ENCODE measurements at places on chromosomes 5 and 9.

DNA sequence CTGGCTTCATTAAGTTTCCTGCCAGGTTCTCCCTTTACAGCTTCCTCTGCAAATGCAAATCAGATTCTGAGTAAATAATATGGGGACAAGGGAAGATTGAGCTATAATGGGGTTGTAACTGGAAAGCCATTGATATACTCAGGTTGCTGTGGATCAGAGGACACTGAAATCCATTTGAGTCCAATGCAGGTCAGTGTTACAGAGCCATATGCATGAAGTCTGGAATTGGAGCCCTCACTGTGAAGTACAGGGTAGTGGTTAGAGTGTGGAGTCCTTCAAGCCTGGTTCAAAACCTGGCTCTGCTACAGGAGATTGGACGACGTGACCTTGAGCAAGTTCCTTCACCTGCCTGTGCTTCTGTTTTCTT lies 48.7 kb downstream of the TIMD4 start:
- DNase-seq = no peak

DNA sequence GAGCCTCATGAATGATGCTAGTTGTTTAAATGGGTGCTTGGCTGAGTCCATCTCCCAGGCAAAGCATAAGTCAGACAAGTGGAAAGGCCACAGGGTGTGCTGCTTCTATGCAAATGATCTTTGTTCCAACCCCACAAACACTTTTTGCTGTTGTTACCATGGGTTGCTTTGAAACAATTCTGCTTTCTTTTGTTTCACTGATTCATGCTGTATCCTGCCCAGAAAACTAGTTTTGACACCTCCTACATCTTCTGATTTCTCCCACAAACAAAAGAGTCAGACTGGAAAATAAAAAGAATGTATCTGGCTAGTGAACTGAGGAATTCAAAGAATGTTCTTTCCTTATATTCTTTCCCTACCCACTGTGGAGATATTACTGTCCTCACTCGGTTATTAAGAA lies 298.6 kb downstream of the DIRAS2 start:
- DNase-seq = no peak

GRCh38 chr9:96436063-96436455 lies 13.9 kb upstream of the HABP4 start:
- DNase-seq = no peak

GRCh38 chr5:180918380-180918779 lies 19.4 kb downstream of the BTNL8 start:
- DNase-seq = no peak

GRCh38 chr9:21567926-21568325 lies 85.8 kb upstream of the IFNE start:
- no peak for DNase-seq

DNA sequence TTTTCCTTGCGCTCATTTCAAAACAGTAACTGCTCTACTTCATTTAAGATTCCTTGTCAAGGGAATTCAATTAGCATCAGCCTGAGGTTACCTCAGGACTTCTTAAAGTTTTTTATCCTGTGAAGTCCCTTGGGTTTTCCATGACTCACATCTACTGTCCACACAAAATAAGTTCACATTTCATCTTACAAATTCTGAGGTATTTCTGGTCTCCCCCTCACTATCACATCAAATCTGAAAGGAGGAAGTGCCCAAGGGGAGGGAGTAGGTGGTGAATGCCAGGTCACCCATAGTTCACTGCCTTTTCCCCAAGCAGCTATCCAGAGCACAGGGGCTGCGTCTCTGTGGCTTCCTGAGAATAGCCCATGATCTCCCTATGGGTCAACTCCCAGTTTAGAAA lies 227.1 kb upstream of the NREP start:
- DNase-seq = no peak

DNA sequence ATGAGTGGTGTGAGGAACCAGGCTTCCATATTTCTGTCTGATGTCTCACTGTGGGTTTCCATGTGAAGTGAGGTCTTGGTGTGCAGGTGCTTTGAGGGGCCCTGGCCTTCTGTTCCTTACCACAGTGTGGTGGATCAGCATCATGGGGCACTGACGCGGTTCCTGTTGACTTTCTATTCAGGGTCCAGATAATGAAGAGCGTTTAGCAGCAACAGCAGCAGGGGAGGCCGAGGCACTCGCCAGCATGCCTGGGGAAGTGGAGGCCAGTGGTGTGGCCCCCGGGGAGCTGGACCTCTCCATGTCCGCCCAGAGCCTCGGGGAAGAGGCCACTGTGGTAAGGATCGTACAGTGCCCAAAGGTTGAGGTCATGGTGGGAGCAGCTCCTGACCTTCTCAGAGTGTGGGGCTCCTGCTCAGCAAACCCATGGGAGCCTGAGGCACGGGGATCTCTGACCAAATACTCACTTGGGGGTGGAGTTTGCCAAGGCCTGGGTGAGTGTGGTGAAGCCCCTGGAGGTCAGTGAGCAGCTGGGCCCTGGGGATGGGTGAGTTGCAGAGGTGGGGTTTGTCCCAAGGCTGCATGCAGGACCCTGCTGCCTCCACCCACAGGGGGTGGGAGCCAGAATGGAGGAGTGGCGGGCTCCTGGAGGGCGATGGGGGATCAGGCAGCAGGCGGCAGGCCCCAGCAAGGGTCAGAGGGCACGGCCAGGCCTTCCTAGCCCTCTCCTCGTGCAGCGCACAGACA lies 61.2 kb downstream of the COL15A1 start:
- no peak for DNase-seq

GRCh38 chr5:159850160-159850559 lies 66.1 kb upstream of the ADRA1B start:
- DNase-seq = no peak

GRCh38 chr5:43994352-43994708 lies 391.4 kb downstream of the NNT start:
- no peak for DNase-seq

- DNase-seq = no peak
Measured at GRCh38 chr9:105842023-105842644, 147.8 kb downstream of the TMEM38B start.

GRCh38 chr5:35709688-35710087 lies 92.0 kb downstream of the SPEF2 start:
- no peak for DNase-seq

DNA sequence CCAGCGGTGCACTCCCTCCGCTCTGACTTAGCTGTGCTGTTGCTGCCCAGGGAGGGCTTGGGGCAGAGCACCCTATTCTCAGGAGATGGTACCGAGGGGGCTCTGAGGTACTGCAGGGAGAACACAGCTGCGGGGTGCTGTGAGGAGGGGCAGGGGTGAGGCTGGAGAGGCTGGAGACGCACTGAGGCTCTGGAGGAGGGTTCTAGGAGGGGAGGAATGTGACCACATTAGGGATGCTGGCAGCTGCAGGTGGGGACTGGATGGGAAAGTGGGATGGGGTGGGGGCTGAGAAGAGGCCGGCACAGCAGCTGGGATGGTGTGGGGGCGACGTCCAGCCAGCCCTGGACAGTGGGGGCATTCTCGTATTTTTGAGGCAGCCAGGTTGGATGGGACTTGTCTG lies 20.9 kb downstream of the NCS1 start:
- DNase-seq = no peak

DNA sequence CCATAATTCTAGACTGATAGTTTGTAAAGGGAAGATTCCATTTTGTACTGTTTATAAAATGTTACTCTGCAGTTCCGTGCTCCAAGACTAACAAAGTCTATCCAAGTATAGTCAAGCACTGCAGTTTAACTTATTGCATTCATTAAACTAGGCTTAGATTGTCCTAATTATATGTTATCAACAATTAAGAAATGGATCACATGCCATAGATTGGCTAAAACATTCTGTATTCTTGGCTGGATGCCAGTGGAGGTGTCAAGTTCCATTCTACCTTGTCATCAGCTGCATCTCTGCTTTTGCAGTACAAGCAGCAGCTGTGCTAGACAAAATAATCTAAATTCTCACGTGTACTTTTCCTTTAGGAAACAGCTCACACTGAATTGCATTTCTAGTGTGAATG lies 69.4 kb upstream of the MEF2C start:
- no peak for DNase-seq

- DNase-seq = no peak
Measured at GRCh38 chr9:6920041-6920440, 162.3 kb downstream of the KDM4C start.

- no peak for DNase-seq
Measured at GRCh38 chr5:58156361-58156760, 303.5 kb downstream of the PLK2 start.

DNA sequence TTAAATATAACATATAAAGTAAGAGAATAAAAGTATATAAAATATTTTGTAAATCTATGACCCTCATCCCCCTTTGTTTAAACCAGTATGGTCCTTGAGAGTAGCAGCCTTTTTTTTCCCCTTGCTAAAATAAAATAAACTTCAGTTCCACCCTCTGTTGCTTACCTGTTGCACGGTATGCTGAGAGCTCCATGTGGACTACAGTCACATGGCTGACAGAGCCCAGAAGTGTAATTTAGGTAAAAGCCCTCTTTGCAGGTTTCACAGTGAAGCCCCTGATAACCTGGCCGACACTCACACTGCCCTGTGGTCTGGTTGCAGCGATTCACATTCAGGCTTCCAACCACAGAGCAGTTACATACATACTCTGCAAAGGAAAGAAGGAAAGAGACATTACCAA lies 55.1 kb downstream of the MEGF9 start:
- DNase-seq = no peak

- DNase-seq = no peak
Measured at GRCh38 chr9:631596-631995, 209.9 kb upstream of the DMRT1 start.

DNA sequence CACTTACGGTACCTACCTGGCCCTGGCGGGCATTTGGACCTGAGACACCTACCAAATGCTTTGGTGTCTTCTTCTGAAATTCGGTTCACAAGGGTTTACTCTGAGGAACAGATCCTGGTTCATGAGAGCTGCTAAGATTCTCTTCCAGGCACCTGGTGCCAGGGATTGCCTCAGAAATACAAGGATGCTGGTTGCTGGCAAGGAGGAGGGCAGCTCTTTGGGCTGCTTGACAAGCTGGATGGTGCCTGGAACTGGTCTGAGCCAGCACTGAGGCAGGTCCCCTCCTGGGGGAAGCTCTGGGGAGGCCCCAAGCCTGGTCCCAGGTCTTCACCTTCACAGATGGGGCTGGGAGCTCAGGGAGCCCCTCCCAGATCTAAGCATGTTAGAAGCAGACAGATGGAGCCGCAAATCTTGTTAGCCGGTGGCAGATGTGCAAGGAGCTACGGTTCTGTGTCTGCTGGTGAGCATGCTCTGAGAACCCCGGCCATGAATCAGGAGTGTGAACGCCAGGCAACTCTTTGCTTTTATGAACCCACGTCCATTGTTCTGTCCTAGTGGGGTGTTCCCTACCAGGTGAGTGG lies 16.3 kb downstream of the FABP6 start:
- DNase-seq = no peak

- no peak for DNase-seq
Measured at GRCh38 chr9:92969516-92970466, 22.5 kb downstream of the FGD3 start.

GRCh38 chr9:9574080-9574479 lies 1038.7 kb downstream of the PTPRD start:
- DNase-seq = no peak

DNA sequence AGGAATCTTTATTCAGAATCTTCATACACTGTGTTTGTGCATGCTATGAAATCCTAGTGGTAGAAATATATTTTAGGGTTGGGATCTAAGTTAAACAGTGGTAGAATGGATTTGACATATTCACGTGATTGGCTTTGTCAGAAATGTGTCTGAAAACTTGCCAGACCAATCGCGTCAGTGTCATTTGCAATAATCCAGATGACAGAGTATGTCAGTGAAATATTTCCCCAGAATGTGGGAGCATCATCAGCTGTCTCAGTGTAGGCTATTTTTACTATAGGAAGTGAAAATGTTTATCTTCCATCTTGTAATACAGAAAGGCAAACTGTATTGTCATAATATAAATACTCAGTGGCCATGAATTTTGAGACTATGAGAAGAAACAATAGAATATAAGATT lies 220.6 kb upstream of the EDIL3 start:
- DNase-seq = no peak
